ENCODE measurements at places on chromosomes 7 and 10.

DNA sequence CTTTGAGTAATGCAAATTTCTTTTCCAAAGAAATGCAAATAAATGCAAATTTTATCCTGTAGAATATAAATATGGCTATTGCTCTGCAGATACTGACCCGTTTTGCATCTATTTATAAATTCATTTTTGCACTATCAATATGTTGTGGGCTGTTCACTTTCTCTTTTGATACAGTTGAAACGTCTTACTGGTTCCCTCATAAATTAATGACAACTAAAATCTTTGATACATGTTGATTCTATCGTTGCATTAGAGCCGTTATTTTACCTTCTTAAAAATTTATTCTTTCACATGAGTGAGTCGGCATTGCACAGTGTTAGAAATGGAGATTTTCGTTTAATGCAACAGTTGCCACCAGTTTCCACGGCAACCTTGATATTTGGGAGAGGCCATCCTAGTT, 689.3 kb upstream of the FOXK1 start:
- DNase-seq: no peak

- no peak for DNase-seq
Measured at GRCh38 chr10:33192190-33192589, 142.3 kb downstream of the NRP1 start.

DNA sequence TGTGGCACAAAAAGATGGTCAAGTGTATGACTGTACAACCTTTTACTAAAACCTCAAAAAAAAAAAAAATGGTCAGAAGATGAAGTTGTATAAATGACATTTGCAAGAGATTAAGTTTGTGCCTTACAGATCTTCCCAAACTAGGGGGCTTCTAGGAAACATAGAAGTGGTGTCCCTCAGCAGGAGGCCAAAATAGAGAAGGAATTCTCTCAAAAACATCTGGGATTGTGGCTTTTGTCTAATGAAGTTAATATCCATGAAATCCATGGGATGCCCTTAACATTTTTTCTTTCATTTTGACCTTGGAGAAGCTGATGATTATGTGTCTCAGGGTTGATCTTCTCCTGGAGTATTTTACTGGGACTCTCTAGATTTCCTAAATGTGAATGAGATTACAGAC, 62.2 kb downstream of the CASD1 start:
- DNase-seq: no peak

GRCh38 chr7:22193450-22193983, 163.4 kb downstream of the RAPGEF5 start:
- DNase-seq: peak; percentile 78

- DNase-seq: no peak
Measured at GRCh38 chr10:11208908-11209829, 191.5 kb downstream of the CELF2 start.

Measured in neuronal stem cell (in vitro differentiated cells).